ENCODE measurements at places on chromosomes 12 and 14. TPM values are rescaled to one million over a fixed set of nuclear protein-coding genes. Genes with fewer than 3 reads are reported as not detected.
A peak's percentile ranks its signal among the peaks of the same experiment; 100 is the strongest.

INHBC gene
- 0.27 TPM for polyA plus RNA-seq

DDN gene
- 65.9 TPM for polyA plus RNA-seq

PRDM4 gene
- 46.6 TPM for polyA plus RNA-seq

DNA sequence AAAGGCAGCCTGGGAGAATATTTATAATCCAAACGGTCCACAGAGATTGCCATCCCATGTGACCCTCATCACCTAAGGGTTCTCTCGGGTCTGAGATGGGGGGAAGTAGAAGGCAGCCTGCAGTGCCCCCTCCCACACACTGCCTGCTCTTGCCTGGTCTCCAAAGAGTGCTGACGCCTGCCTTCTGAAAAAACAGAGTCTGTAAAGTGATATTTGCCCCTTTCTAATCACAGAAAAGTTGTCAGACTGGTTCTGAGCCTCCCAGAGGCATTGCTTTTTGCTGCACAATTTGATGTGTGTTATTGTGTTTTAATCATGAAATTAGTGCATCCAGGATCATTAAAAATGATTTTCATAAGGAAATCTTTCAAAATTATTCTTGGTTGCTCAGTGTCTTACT is 59.2 kb downstream of the TMEM30B start:
- no peak for DNase-seq

E2F7 gene
- polyA plus RNA-seq: 12.2 TPM

DNA sequence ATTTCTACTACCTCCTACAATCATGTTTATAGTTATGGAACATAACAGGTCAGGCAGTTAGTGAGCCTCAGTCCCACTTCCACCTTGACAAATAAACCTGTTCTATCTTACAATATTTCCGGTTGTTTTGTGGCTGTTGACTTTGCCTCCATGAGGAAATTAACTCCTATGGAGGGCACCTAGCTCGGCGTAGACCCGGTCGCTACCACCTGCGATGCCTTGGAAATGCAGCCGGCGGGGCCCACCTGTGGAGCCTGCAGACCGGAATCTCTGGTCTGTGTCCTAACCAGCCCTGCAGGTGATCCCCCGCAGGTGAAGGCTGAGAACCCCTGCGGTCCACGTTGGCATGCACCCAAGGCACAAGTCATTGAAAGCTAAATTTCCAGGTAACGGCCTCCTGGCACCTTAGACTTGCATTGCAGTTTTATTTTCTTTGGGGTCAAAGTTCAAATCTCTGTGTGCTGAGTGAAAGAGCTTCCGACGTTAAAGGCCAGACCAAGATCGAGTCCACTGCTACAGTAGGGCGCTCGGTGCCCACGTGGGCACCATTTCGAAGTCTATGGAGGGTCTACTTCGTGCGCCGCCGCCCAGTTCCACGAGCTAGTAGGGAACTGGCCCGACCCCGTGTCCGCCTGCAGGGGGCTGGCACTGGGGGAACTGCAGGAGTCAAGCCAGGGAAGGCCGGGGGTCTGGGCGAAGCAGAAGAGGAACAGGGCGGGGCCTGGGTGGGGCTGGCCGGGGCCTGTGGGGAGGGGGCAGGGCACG is 782 bp upstream of the PIWIL1 start:
- DNase-seq: no peak

GRCh38 chr12:46555406-46555852 is 182.9 kb upstream of the SLC38A2 start:
- no peak for DNase-seq

ANG gene
- 3.3 TPM for polyA plus RNA-seq

- no peak for DNase-seq
Observed at GRCh38 chr12:104524034-104524832, 67.5 kb downstream of the CHST11 start.

RDH16 gene
- polyA plus RNA-seq: 1.2 TPM

HAL gene
- polyA plus RNA-seq: 1.5 TPM

DNA sequence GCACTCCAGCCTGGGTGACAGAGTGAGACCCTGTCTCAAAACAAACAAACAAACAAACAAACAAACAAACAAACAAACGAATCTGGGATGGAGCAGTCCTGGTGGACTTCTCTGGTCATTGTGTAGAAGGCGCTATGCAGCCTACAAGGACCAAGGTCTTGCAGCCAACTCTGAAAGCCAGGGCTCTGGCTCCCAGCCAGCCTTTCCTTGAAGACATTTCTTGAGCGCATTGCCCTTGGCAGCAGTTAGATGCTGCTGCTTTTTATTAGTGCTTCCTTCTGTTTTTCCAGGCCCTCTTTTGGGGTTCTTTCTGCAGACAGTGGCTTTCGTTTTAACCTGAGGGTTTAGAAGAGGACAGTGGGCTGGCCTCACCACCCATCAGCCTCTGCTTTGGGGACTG is 20.2 kb downstream of the CCDC177 start:
- DNase-seq: no peak

- DNase-seq: no peak
Observed at GRCh38 chr12:89556976-89557375, 31.1 kb upstream of the POC1B start.

DNA sequence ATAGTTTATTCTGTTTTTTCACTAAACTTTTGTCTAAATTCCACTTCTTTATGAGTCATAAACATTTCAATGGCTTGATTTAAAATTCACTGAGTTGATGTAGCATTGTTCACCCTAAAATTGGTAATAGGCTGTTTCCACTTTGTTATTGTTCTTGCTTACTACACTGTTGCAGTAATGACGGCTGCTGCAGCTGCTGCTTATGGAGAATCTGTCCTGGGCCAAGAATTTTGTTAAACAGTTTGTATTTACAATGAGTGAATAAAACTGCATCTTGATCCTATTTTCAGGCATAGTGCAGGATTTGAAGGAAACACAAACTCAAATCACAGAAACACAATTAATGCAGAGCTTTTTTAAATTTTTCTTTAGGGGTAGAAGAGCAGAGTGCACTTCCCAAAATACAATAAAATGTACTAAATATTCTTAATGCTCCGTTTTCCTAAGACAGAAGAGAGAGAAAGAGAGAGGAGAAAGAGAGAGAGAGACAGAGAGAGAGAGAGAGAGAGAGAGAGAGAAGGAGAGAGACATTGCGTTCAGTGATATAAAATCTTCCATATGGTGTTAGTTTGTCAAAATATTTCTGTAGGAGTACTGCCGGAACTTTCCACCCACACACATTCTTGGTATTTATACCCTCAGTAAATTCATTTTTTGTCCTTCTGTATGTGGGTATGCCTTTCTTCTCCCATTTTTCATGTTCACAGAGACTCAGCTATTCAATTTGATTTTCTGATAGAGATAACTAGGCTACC is 266.4 kb downstream of the LRFN5 start:
- peak; percentile 6 for DNase-seq

DNA sequence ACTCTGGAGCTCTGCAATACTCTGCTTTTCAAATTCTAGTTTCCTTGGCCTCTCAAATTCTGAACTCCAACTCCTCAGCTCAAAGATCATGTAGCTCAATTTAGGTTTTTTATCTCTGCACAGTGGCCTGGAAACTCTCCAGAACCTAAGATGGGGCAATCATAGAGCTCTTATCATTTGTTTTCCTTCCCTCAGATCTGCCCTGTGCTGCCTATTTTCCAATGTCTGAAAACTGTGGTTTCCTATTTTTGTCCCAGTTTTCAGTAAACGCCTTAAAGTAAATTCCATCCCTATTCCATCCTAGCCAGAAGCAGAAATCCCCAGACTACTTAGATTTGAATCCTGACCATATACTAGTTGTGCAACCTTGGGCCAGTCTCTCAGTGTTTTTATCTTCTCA is 73.2 kb downstream of the CEP83 start:
- DNase-seq: no peak

JAG2 gene
- polyA plus RNA-seq: 7.5 TPM

PTGER2 gene
- polyA plus RNA-seq: 5.4 TPM

DNA sequence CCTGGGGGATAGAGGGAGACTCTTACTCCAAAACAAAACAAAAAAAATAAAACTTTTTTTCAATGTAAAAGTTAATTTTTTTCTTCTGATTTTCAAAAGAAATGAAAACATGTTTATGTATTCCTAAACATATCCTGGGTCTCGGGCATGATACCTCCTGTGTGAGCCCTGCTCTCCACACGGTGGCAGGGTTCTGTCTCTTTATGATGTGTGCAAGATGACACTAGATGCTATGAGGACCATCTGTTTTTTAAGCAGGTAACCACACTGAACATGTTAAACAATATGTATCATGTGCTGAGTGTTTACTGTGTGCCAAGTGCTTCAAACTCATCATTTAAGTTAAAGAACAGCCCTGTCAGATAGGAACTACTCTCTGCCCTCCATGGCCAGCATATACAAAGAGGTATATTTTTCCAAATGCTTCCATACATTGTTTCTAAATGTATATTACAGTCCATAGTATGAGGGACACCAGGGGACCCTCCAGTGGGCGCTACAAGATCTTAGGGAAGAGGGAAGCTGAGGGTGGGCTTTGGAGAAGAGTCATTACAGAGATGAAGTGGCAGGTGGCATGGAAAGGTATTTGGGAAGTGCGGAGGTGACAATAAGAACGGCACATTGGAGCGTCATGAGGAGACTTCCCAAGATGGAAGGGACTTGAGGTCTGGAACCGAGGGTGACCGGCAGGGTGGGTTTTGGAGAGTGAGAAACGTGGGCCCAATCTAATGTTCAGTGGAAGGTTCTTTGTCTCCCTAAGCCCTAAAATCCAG is 28.5 kb downstream of the FOS start:
- no peak for DNase-seq

DNA sequence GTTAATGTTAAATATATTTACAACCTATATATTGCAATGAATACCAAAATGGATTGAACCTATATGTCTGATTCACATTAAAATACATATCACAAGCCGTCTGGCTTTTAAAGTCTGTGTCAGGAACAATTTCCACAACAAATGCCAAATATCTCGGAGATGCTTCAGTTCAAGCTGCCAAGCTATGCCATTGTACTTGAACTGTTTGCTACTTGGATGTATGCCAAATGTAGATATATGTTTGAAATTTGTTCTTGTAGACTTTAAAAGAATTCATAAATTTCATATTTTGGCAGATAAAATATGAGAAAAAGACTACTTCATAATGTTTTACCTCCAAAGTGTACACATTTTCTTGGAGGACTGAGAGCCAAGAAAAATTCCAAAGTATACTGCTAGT is 37.0 kb downstream of the WASHC3 start:
- no peak for DNase-seq

TEAD4 gene
- 16.7 TPM for polyA plus RNA-seq

GRCh38 chr12:132618683-132619043 is at the start of gene P2RX2:
Gene P2RX2 (plus strand): TSS chr12:132618776. CDS start chr12:132618817, 41 bp downstream.
- DNase-seq: no peak

DNA sequence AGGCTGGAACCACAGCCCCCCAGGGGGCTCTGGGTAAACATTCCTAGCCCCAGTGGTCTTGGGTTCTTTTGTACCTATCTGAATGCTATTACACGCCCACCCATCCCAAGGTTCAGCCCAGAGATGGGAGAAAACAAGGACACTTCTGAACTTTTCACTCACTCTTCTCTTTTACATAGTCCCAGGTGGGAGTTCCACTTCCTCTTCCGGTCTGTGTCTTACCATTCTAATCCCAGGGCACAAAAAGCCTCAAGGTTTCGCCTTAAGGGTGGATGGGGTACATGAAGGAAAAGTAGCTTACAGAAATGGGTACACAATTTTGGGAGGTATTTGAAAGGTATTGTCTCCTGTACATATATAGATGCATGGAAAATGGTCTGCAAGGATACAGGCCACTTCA is 79.0 kb downstream of the TMEM30B start:
- no peak for DNase-seq

DNA sequence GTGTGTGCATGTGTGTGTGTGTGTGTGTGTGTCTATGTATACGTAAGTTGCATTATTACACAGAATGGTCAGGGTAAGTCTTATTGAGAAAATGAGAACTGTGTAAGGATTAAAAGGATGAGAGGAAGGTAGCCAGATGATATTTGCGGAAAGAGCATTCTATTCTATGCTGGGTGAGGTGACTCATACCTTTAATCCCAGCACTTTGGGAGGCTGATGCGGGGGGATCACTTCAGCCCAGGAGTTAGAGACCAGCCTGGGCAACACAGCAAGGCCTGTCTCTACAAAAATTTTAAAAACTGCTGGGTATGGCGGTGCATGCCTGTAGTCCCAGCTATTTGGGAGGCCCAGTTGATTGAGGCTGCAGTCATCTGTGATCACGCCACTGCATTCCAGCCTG is 103.7 kb downstream of the SLC38A1 start:
- DNase-seq: no peak

EML5 gene
- polyA plus RNA-seq: 2.5 TPM

- DNase-seq: no peak
Observed at GRCh38 chr12:31853520-31853919, 105.7 kb upstream of the RESF1 start.

DNA sequence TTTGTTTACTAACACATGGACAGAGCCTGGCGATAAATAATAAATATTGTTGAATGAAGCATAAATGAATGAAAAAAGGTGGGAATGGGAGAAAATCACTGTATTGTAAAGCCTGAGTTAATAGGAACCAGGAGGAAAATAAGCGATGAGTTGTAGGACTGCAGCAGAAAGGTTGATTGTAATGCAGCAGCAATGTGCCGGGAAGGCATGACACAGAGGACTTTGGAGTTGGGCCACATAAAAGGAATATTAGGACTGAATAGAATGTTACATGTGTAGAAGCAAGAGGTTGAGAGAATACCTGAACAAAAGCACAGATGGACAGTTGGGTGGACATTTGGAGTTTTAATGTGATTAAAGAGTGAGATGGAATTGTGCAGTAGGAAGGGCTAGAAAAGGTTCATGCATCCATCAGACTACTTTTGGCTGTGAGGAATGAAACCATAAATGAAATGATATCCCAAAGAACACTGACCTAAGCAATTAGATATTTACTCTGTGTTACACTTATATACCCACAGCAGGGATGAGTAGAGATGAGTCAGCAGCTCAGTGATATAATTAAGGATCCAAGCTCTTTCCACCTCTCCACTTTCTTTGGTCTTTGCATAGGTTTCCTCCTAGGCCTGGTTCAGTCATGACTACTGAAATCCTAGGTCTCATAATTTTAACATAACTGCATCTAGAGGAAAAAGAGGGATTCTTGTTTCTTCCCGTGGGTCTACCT is 55.4 kb downstream of the CCER1 start:
- no peak for DNase-seq

SMCO2 gene
- 0.60 TPM for polyA plus RNA-seq

DNA sequence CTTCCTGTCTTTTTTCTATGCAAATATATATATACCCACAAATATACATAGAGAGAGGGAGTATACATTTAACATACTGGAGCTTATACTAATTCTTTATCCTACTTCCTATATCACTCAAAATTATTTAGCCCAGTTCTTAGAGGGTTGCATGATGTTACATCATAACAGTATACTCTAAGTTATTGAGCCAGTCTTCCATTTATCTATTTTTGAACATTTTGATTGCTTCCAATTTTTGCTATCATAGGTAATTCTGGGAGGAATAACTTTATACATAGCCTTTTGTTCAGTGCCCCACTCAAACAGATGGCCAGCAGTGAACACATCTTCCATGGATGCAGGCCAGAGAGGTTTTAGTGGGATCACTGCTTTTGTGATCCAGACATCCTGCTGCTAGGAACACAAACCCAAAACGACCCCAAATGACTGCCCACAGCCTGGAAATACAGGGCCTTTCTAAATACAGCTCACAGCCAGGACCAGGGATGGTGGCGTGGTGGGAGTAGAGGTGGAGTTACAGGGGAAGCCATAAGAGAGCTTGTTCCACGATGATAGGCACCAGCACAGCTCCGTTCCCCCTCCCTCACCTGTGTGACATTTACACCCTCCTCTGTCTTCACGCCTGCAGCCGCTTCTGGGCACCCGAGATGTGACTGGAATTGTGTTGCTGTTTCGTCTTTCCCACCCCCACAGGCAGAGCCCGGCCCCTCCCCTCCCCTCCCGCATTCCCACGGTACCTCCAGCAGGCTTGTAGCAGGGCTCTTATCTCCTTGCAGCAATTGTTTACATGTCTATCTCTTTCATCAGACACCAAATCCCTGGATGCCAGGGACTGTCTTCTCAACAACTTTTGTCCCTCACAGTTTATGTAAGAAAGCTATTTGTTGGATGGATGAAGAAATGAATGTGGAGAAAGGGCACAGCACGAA is 30.7 kb upstream of the HDAC7 start:
- no peak for DNase-seq
